MCF 10A (cell line): ENCODE measurements at places on chromosomes 5 and 9.

GRCh38 chr5:94314460-94315131, 303.8 kb downstream of the KIAA0825 start:
- DNase-seq: no peak

DNA sequence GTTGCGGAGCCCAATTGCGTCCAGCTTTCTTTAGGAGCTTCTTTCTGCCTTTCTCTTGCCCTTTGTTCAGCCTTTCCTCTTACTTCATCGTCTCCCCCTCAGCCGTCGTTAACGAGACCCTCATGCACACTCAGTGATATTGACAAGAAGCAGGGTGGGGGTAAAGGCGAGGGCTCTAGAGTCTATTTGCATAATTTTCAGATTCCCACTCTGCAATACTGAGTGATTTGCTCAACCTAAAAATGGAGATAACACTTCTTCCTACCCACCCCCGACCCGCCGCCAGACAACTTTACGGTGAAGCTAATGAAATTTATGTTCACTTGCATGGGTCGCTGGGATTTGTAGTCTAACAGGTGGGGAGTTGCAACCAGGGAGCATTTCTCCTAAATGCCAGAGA, 1.3 kb upstream of the TBC1D2 start:
- no peak for DNase-seq

DNA sequence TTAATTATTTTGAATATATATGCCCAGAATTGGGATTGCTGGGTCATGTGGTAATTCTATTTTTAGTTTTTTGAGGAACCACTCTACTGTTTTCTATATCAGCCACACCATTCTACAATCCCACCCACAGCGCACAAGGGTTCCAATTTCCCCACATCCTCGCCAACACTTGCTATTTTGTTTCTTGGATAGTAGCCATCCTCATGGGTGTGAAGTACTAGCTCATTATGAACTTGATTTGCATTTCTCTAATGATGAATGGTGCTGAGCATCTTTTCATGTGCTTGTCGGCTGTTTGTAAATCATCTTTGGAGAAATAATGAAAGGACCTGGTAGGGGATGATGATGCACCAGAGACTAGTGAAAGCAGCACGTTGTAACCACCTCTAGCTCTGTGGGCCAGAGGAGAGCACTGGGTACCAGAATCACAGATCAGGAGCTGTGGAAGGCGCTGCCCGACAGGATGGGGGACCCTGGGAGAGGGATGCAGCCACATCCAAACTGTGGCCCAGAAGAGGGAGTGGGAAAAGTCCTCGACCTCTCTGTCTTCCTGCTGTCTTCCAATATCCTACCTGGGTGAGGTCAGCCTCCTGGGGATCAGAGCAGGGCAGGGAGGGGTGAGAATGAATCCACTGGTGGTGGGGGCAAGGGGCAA, 155.4 kb downstream of the RGS3 start:
- DNase-seq: no peak

DNA sequence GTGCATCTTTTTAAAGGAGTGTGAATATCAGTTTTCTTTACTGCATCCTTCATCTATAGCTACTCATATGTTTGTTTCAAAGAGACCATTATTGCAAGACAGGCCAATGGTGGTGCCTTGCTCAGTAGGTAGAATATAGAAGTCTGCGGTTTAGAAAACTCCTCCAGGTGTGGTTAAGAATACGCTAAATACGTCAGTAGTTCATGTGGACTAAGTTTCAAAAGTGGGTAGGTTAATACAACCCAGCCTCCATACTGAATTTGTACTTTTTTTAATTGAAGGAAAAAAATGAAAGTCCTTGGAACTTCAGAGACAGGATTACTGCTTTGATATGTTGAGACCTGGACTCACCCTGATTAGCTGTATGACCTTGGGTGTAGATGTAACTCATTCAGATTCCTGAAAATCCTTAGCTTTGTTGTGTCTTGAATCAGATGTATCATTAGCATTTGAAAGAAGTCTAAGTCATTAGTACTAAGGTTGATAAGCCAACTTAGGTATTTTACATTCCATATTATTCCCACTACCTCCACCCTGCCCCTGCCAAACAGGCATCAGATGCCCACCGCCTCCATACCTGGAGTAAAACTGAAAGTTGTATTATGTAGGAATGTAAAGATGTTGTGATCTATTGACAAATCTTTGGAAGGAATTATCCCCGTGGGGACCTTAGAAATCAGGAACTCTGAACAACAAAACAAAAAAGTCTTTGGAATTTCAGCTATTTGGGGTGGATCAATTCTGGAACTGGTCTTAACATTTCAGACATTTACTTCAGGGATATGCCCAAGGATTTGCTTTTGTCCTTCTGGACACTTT, 6.1 kb downstream of the BASP1 start:
- no peak for DNase-seq
